T-helper 17 cell (primary cell): ENCODE measurements at places on chromosomes 13 and 19.

GRCh38 chr13:25686831-25687470, 315.2 kb downstream of the ATP8A2 start:
- H3K27me3 ChIP-seq = peaks cover 46% of the 10 kb centered on the region
- H3K4me1 ChIP-seq = peaks cover 3% of the 10 kb centered on the region
- DNase-seq = no peak
- H3K4me3 ChIP-seq = no peak overlapping the region
- H3K36me3 ChIP-seq = peaks cover 2% of the 10 kb centered on the region
- no peak overlapping the region for H3K27ac ChIP-seq

DNA sequence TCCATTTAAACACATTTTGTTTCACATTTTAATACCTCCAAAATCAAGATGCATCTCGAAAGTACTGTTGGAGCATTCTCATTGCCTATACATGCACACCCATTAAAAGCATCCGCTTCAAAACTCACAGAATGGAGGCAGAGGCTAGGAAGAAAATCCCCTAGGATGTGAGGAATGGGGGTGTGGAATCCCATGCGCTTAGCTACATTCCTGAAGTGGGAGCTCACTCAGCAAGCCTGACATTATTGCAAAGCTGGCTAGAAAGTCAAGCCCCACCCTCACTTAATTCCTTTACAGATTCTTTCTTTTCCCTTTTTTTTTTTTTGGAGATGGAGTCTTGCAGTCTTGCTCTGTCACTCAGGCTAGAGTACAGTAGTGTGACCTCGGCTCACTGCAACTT, 4.6 kb upstream of the FAM32A start:
- peaks cover 5% of the 10 kb centered on the region for H3K36me3 ChIP-seq
- DNase-seq = no peak

DNA sequence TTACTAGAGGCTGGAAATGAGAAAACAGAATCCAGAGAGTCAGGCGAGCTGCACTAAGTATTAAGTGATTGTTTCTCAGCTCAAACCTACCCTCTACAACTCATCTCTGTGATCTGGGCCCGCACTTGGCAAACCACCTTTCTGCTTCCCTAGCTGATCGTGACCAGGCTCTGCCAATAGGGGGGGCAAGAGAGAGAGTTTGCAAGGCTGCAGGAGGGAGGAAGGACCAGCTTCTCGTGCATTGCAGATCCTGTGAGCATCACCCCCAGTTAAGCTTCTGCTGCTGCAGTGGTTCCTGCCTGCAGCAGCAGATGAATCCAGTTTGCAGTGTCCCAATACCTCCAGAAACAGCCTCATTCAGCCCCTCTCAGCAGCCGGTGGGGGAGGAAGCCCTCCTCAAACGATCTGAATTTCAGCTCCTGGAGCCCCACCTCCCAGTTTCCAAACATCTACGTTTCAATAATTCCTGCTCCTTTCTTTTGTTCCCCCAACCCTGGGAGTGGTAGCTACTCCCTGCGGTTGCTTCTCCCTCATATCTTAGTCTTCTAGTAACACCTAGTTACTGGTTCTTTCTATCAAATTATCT, 20.0 kb downstream of the XRCC1 start:
- peaks cover 15% of the 10 kb centered on the region for H3K4me1 ChIP-seq
- H3K36me3 ChIP-seq = peaks cover 6% of the 10 kb centered on the region

DNA sequence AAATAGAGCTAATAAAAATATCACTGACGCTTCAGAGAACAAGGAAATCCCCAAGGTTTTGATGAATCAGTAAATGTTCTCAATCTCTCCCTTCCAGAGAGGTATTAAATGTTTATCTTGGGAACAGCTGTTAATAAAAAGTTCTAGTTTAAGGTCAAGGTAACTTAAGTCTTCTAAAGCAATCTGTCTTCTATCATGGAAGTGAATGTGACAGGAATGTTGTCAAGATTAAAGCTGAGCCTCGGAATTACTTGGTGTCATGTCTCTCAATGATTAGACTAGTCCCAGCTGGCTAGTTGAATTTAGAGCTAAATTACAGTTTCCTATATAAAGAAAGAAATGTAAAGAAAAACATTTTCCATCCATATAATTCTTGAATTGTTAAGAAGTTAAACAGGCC, 23.4 kb downstream of the ESD start:
- no peak overlapping the region for H3K4me3 ChIP-seq
- no peaks in the 10 kb centered on the region for H3K4me1 ChIP-seq
- H3K27me3 ChIP-seq = no peaks in the 10 kb centered on the region
- peaks cover 11% of the 10 kb centered on the region for H3K36me3 ChIP-seq
- no peak overlapping the region for H3K27ac ChIP-seq

GRCh38 chr13:48199404-48199946, 33.5 kb upstream of the ITM2B start:
- peaks cover 7% of the 10 kb centered on the region for H3K4me1 ChIP-seq
- no peak overlapping the region for H3K27ac ChIP-seq
- H3K4me3 ChIP-seq = no peak overlapping the region
- peaks cover 3% of the 10 kb centered on the region for H3K36me3 ChIP-seq
- no peaks in the 10 kb centered on the region for H3K27me3 ChIP-seq
- no peak for DNase-seq

GRCh38 chr13:51865838-51866237, 4.1 kb downstream of the CCDC70 start:
- H3K36me3 ChIP-seq = peaks cover 7% of the 10 kb centered on the region
